ENCODE measurements at places on chromosomes 1 and 21.

DNA sequence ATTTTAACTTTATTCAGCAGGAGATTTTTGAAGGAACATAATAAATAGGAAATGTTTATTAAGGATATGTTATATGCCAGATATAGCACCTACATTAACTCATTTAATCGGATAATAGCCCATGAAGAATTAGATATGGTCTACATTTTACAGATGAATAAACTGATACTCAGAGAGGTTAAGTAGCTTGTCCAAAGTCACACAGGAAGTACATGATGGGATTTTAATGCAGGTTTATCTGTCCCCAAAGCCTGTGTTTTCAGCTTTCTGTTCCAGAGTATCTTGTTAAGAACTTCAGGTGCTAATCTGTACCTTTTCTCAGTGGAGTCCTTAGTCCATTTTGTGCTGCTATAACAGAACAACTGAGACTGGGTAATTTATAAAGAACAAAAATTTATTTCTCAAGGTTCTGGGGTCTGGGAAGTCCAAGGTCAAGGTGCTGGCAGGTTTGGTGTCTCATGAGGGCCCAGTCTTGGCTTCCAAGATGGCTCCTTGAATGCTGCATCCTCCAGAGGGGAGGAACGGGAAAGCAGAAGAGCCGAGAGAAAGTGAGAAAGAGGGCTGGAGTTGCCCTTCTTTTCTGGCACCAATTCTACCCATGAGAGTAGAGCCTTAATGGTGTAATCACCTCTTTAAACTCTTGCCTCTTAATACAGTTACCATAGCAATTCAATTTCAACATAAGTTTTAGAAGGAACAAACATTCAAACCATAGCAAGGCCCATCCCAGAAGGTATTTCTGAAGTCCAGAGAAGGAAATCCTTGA lies 17.3 kb downstream of the C1orf21 start:
- DNase-seq = no peak

DNA sequence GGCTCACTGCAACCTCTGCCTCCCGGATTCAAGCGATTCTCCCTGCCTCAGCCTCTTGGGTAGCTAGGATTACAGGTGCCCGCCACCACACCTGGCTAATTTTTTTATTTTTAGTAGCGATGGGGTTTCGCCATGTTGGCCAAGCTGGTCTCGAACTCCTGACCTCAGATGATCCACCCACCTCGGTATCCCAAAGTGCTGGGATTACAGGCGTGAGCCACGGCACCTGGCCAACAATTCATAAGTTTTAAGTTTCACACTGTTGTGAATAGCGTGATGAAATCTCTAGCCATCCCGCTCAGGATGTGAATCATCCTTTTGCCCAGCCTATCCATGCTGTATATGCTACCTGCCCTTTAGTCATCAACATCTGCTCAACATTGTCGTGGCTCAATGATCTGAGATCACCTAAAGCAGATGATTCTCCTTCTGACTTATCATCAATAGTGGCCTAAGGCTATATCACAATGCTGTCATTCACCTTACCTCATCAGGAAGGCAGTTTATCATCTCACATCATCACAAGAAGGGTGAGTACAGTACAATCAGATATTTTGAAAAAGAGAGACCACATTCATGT lies 2.6 kb downstream of the PFDN2 start:
- DNase-seq = peak; percentile 73

DNA sequence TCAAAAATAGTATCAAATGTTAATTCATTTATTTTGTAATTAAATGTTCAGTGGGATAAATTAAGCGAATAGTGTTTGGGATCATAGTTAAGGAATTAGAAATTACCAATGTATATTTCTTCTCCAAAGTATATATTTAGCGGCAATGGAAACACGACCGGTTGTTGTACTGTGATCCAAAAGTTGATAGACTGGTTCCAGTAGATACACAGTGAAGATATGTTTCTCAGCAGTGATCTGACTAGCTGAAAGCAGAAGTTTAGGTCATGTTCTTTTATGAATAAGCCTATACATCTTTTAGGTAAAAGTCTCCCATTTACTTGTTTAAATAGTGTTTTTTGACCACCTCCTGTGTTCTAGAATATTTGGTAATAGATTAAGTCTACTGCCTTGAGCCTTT lies 8.8 kb downstream of the USP16 start:
- no peak for DNase-seq

DNA sequence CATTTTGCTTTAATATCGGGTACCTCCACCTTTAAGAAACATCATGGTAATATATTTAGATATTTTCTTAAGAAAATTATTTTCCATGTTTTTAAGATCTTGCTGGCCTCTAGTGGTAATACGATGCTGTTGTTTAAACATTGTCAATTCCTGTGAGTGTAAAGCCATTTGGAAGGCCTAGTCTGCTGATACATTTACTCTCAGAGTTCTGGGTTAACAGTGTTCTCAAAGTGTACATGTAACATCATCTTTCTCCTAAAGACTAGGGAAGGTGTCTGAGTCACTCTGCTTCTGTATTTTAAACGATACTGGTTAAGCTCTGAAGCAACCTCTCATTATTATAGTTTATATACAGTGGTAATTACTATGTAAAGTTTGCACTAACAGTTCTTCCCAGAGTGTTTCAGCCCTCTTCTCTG lies 189.1 kb downstream of the RASAL2 start:
- DNase-seq = no peak

- no peak for DNase-seq
These were observed 10.1 kb upstream of the TTLL10 start for GRCh38 chr1:1163538-1164070.

DNA sequence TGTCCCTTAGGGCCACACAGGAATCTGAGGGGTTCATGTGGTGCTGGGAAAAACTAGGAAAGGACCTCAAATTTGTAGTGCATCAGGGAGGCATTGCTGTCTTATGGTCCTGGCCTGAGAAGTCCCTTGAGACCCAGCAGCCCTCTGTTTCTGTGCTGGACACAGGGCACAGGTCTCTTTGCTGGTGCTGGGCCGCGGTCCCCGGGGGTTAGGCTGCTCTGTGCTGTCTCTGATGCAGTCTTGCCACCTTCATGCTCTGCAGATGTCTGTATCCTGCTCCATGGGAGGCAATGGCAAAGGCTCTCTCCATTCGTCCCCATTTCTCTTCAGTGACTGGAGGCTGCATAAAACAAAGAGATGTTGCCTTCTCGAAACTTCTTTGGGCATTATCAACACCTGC lies 13.0 kb downstream of the EDARADD start:
- no peak for DNase-seq

DNA sequence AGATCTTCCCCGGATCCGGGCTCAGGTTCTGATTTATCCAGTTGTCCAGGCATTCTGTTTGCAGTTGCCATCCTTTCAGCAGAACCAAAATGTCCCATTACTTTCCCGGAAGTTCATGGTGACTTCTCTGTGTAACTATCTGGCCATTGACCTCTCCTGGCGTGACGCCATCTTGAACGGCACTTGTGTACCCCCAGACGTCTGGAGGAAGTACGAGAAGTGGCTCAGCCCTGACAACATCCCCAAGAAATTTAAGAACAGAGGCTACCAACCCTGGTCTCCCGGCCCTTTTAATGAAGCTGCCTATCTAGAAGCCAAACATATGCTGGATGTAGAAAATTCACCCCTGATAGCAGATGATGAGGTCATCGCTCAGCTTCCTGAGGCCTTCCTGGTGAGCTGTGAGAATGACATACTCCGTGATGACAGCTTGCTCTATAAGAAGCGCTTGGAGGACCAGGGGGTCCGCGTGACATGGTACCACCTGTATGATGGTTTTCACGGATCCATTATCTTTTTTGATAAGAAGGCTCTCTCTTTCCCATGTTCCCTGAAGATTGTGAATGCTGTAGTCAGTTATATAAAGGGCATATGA lies 22.4 kb downstream of the AADACL4 start:
- DNase-seq = no peak

DNA sequence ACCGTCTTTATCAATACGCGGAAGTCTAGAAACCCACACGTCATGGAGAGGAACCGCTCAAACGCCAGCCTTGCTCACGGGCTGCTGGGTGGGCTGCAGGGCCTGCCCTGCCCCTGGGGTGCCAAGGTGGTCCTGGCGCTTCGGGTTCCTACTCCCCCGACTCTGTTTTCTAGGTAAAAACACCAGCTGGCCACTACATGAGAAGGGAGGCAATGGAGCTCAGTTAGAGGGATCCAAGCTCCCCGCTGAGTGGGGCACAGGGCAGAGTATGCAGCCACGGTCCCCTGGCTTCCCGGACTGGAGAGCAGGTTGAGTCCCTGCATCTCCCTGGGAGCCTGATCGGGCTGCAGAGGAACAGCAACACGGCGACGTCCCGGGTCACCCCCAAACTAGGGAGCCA lies 41.2 kb upstream of the RIPK4 start:
- DNase-seq = no peak

DNA sequence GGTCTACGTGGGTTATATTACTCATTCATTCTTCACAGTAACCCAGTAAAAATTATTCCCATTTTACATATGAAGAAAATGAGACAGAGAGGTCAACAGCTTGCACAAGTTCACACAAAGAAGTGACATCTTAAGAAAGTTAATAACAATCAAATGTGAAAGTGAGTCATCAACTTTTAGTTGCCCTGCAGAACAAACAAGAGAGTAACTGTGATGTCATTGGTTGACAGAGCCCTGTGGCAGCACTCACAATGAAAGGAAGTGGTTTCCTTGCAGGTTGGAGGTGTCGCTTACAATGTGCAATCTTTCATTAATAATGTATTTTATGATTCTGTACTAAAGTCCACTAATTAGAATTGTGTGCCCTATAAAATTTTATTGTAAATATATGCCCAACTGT lies 369.6 kb downstream of the RYR2 start:
- DNase-seq = peak; percentile 67

- no peak for DNase-seq
These were observed 237.7 kb downstream of the SLC45A1 start for GRCh38 chr1:8555582-8555981.

GRCh38 chr1:223363057-223363855 lies 720 bp downstream of the SUSD4 start:
- DNase-seq = peak; percentile 57

- DNase-seq = no peak
These were observed 3.9 kb downstream of the LYPD8 start for GRCh38 chr1:248751635-248752034.

GRCh38 chr1:156608036-156608674 lies 6.9 kb upstream of the GPATCH4 start:
- DNase-seq = peak; percentile 90

- no peak for DNase-seq
These were observed 35.8 kb downstream of the ZC3H11B start for GRCh38 chr1:219576931-219577730.

DNA sequence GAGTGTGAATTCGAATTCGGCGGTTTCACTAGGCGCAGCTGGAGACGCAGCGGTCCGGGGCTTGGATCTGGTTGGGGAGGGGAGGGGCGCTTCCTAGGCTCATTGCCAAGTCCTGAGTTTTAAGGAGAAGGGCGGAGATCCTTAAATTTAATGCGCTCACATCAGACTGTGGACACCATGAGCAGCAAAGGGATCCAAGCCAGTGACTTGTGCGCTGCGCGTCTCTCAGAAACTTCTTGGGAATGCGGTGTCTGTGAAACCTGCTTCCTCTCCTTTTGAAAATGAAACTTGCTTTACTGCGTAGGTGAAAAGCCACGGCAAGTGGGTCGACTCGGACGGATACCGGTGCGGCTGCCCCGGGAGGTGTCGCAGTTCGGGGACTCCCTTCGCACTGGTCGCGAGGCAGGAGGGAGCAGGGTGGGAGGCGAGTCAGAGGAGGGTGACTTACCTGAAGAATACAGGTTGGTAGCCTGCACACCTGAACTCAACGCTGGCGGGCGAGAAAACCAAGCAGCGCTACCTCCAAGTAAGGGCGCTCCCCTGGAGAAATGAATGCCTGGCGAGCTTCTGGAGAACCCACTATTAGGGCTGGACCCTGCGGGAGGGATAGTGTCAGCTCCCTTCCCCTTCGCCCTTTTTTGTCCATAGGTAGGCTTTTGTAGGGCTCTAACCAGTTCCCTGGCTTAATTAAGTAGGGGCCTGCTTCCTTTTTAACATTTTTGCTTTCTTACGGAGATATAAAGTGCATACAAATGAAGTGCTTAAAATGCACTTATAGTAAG lies 992 bp downstream of the TENT5C start:
- peak; percentile 90 for DNase-seq

GRCh38 chr1:180848191-180848590 lies 64.5 kb upstream of the KIAA1614 start:
- DNase-seq = no peak

GRCh38 chr21:29074007-29074376 lies 544 bp upstream of the CCT8 start:
- no peak for DNase-seq

DNA sequence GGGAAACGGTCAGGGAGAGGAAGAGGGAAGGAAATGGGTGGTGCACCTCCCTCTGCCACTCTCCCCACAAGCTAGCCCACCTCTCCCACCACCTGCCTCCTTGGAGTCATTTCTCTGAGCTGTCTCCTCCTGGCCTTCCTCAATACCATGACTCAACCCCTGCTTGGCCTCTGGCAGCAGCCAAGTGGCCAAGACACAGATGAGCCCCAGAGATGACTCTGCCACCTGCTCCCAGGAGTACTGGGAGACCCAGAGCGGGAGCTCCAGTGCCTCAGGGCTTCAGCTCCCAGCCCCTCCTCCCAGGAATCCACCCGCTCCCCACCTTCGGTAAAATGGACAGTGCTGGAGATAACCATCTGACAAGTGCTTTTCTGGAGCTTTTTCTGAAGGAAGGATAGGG lies 2.6 kb downstream of the S100A16 start:
- DNase-seq = no peak

GRCh38 chr1:245609354-245610150 lies 454.8 kb downstream of the KIF26B start:
- no peak for DNase-seq

DNA sequence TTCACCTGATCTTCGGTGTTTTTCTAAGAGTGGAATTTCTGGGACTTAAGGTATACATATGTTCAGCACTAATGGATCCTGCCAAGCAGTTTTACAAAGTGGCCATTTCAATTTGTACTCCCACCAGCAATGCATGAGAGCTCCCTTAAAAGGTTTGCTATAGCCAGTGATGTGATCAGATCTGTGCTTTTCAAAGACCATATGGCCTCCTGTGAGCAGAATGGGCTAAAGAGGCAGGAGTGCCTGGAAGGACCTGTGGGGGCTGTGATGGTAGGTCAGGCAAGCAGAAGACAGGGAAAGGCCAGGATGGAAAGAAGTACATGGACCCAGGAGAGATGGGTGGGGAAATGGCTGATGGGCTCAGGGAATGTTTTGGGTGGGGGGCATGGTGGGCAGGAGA lies 252.7 kb downstream of the DISC1 start:
- DNase-seq = no peak

All from activated CD4-positive, alpha-beta T cell treated with anti-CD3 and anti-CD28 coated beads, Interleukin-2, amount 10 ng/mL, durations not matched to agents 24 days and 14 days (primary cell).